NCI-H460 (cell line): ENCODE measurements at places on chromosomes 16 and 17. TPM values are rescaled to one million over a fixed set of nuclear protein-coding genes. Genes with fewer than 3 reads are reported as not detected.

USP31 gene
- total RNA-seq, result 7.5 and 8.5 TPM in 2 replicates

C16orf74 gene
- total RNA-seq, result 1.8 and 2.9 TPM in 2 replicates

ASPHD1 gene
- total RNA-seq, result 8.5 and 11.6 TPM in 2 replicates

PRRT2 gene
- 0.20 and 0.22 TPM in 2 replicates for total RNA-seq

ARMC7 gene
- total RNA-seq, result 9.1 and 14.3 TPM in 2 replicates

SSTR5 gene
- total RNA-seq, result 0.40 TPM in 1 of 2 replicates, not detected in the other

ST6GALNAC2 gene
- total RNA-seq, result 1.4 and 3.1 TPM in 2 replicates

KRTAP2-2 gene
- not detected in 2 replicates for total RNA-seq

ACAP1 gene
- total RNA-seq, result 0.02 TPM in 1 of 2 replicates, not detected in the other

EPN3 gene
- total RNA-seq, result 0.02 TPM in 1 of 2 replicates, not detected in the other

PPP1R27 gene
- not detected in 2 replicates for total RNA-seq

RGS11 gene
- 6.6 and 6.9 TPM in 2 replicates for total RNA-seq

TEX14 gene
- 0.10 TPM in 1 of 2 replicates, not detected in the other for total RNA-seq

ZP2 gene
- total RNA-seq, result not detected in 2 replicates

FBXW10 gene
- 0.20 and 0.35 TPM in 2 replicates for total RNA-seq

SBK1 gene
- 0.05 and 0.09 TPM in 2 replicates for total RNA-seq

NKD1 gene
- 0.05 and 0.12 TPM in 2 replicates for total RNA-seq

ACE gene
- 0.22 TPM in 1 of 2 replicates, not detected in the other for total RNA-seq

MLYCD gene
- total RNA-seq, result 0.95 and 1.6 TPM in 2 replicates

ZNRF1 gene
- 11.6 and 11.8 TPM in 2 replicates for total RNA-seq

LITAFD gene
- total RNA-seq, result 0.10 TPM in 1 of 2 replicates, not detected in the other

ABI3 gene
- not detected in 2 replicates for total RNA-seq

WNK4 gene
- 0.61 and 0.64 TPM in 2 replicates for total RNA-seq

HSD17B1 gene
- total RNA-seq, result 0.37 and 0.38 TPM in 2 replicates

JPH3 gene
- 0.67 and 0.72 TPM in 2 replicates for total RNA-seq

EVPL gene
- total RNA-seq, result 8.0 and 8.6 TPM in 2 replicates

CD7 gene
- 0.32 TPM in 1 of 2 replicates, not detected in the other for total RNA-seq

MGAT5B gene
- 0.72 and 1.2 TPM in 2 replicates for total RNA-seq

TMEM204 gene
- total RNA-seq, result not detected in 2 replicates

HOXB8 gene
- 0.52 and 1.2 TPM in 2 replicates for total RNA-seq

CFAP97D1 gene
- 0.09 TPM in 1 of 2 replicates, not detected in the other for total RNA-seq

MYH13 gene
- not detected in 2 replicates for total RNA-seq

QRICH2 gene
- total RNA-seq, result 0.23 and 0.67 TPM in 2 replicates
